ENCODE measurements at places on chromosomes 4 and X.

- DNase-seq = no peak
These were observed 25.9 kb upstream of the SFRP2 start for GRCh38 chr4:153814789-153815188.

GRCh38 chr4:38085751-38086150 is 125.6 kb downstream of the PTTG2 start:
- no peak for DNase-seq

GRCh38 chr4:120630427-120630826 is 292.1 kb downstream of the PRDM5 start:
- DNase-seq = no peak

DNA sequence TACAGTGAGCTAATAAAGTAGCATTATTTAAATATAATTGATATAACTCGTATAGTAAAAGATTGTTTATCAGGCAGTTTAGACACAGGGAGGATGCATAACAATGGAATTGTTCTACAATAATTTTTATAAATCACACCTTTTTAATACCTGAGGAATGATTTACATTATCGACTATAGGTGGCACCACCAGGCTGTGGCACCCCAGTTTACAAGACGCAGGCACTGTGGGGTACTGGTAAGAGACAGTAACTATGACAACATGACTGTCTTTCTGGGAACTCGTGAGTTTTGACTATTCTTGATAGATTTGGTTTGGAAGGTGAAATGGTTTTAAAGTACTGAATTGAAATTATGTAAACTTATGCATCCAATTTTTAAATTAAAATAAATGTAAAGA is 27.1 kb upstream of the STBD1 start:
- no peak for DNase-seq

DNA sequence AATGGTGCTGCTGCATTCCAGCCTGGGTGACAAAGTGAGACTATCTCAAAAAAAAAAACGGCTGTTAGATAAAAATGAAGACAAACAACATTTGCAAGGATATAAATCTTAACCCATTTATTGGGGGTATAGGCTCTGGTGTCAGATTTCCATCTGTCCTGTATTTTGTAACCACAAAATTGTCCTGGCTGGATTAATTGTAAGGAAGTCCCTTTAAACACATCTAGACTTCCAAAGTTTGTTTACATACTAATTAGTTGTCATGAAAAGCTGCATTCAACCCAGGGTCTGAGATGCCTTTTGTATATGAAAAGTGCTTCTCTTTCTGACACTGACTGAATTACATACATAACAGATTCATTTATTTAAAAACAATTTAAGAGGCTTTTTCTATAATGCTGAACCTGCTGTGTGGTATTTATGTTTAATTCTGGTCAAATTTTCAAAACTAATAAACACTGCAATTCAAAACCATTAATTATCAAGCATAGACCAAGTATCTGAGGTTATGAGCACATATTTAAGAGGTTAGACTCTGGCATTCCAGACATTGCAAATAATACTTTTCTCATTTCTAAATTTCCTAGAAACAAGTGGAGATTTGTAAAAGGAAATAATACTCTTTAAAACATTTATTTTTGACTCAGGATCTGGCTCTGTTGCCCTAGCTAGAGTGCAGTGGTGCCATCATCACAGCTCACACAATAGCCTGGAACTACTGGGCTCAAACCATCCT is 17.5 kb upstream of the UGDH start:
- DNase-seq = no peak

GRCh38 chrX:41921492-41922430 is 1.6 kb downstream of the CASK start:
- DNase-seq = no peak

- no peak for DNase-seq
These were observed 111.1 kb downstream of the IRF2 start for GRCh38 chr4:184363258-184363657.

GRCh38 chr4:174578366-174578765 is 56.1 kb upstream of the HPGD start:
- no peak for DNase-seq

DNA sequence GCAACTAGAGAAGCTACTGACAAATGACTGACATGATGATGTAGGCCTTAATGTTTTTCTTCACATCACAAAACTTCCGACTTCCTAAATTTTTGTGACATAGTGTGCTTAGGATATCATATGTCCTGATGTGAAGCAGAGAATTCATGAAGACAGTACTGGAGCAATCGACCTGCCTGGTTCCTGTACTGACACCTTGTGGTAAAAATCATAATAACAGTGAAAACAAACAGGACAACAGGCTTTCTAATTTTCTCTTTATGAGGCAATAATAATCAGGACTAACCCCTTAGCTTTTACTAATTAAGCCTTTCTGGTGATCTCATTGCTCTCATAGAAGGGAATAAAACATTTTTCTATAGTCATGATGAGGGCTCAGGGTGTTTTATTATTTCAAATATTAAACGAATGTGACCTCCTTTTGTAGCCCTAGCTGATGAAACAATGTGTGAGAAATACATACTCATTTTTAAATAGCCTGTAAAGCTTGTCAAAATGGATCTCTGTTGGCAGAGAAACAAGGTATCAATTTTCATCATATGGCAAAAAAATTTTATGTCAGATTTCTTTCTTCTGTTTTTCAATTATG is 158.4 kb downstream of the TENT5D start:
- DNase-seq = no peak

GRCh38 chrX:109859651-109860050 is 126.6 kb upstream of the ACSL4 start:
- no peak for DNase-seq

- DNase-seq = no peak
These were observed 127.4 kb downstream of the ZNF330 start for GRCh38 chr4:141348125-141348524.

- DNase-seq = no peak
These were observed 222.5 kb downstream of the MGST2 start for GRCh38 chr4:139887962-139888735.

DNA sequence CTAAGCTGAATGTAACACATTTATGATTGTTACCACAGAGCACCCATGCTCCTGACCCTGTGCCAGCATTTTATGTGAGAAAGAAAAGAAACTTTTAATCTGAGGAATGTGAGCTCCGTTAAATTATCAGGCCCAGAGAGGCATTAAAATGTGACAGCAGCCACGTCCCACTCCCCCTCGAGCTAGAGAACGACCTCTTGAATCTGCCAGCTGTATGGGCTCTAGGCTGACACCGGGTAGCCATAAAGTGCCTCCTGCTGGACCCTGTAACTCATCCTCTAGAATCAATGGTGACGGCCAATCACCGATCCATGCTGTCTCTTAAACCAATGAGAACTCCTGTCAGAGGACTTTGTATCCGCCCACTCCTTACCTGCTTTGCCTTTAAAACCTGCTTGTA is 110.2 kb upstream of the ADRA2C start:
- no peak for DNase-seq

DNA sequence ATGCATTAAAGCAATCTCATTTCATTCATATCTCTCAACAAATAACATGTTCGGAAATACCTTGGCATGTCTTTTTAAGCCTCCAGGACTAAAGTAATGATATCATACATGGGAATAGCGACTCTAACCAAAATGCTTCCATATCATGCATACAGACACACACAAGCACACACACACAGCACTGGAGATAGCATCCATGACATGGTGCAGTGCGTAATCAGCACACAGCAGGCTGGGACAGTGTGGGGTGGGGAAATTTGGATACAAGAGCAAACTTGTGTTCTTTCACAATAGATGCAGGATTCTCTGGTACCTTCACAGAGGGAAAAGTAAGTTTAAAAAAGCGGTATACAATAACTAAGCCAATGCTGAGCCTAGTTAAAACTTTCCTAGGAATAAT is 132.3 kb upstream of the HPGD start:
- DNase-seq = no peak

- DNase-seq = no peak
These were observed 201.4 kb downstream of the CCNG2 start for GRCh38 chr4:77358315-77358928.

DNA sequence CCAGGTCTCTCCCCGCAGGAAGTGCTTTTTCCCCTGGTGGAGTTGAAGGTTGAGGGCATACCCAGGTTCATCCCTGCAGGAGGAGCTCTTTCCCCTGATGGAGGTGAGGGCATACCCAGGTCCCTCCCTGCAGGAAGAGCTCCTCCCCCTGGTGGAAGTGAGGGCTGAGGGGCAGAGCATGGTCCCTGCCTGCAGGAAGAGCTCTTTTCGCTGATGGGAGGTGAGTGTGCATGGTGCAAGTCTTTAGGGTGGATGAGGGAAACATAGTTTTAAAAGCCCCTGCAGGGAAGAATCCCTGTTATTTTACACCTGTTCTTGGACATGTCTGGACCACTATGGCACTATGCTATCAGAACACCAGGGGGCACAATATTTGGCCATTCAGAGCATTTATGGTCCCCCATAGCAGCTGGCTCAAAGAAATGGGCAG is 43.7 kb upstream of the PUDP start:
- no peak for DNase-seq

Measured in T-helper 22 cell (primary cell).